ENCODE measurements at places on chromosomes 3 and 15.
A peak's percentile ranks its signal among the peaks of the same experiment; 100 is the strongest.

DNA sequence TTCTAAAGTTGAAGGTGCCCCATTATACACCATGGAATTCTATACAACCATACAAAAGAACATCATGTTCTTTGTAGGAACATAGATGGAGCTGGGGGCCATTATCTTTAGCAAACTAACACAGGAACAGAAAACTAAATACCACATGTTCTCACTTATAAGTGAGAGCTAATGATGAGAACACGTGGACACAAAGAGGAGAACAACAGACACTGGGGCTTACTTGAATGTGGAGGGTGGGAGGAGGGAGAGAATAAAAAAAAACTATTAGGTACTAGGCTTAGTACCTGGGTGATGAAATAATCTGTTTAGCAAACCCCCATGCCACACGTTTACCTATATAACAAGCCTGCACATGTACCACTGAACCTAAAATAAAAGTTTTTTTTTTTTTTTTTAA is 342.7 kb downstream of the PLCL2 start:
- no peak for DNase-seq

DNA sequence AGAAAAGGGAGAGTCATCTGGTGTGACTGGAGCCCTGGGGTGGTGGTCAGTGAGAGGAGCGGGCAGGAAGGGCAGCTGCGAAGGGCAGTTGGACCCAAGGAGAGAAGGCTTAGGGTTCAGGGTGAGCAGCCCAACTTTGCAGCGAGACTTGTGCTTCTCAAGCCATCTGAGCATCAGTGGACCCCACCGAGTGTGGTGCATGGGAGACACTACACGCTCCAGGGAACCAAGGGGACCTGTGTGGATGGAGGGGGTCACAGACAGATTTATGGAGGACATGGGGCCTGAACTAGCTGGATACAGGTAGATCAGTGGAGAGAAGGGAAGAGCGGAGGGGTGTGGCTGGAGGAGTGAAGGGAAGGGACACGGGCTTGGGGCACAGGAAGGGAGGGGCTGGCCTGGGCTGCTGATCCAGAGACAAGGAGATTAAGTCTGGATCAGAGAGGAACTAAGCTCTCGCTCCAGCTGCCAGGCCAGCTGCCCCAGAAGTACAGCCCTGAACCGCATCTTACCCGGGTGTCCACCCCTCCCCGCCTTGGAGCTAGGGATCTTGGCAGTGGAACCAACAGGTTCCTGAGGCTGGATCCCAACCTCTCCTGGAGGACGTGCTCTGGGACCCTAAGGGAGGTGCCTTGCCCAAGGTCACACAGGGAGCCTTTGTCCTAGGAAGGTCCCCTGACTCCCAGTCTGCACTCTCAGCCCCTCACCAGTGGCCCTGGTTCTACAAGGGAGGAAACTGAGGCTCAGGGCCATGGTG is 120.5 kb downstream of the CORO2B start:
- DNase-seq: no peak

DNA sequence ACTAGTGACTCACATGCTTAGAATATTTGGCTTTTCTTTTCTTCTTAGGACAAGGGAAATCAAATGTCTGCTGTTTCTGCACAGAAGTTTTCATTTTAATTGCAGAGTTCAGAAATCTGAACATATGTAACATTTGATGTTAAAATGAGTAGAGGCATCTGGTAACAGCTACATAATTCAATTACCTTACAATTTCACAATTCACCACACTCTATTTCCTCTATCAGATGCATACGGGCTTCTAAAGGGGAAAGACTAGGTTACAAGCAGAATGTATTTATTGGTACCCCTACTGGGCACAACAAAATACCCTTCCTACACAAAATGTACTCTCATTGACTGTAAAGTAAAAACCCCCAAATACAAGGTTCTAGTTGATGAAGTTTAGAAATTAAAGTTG is 176.0 kb downstream of the SOX2 start:
- no peak for DNase-seq

GRCh38 chr3:124529826-124530571 is 200.3 kb upstream of the UMPS start:
- peak; percentile 50 for DNase-seq

GRCh38 chr3:27521179-27521871 is 37.1 kb upstream of the SLC4A7 start:
- DNase-seq: no peak

- no peak for DNase-seq
These were observed 86.3 kb downstream of the PPM1L start for GRCh38 chr3:160842021-160843005.

DNA sequence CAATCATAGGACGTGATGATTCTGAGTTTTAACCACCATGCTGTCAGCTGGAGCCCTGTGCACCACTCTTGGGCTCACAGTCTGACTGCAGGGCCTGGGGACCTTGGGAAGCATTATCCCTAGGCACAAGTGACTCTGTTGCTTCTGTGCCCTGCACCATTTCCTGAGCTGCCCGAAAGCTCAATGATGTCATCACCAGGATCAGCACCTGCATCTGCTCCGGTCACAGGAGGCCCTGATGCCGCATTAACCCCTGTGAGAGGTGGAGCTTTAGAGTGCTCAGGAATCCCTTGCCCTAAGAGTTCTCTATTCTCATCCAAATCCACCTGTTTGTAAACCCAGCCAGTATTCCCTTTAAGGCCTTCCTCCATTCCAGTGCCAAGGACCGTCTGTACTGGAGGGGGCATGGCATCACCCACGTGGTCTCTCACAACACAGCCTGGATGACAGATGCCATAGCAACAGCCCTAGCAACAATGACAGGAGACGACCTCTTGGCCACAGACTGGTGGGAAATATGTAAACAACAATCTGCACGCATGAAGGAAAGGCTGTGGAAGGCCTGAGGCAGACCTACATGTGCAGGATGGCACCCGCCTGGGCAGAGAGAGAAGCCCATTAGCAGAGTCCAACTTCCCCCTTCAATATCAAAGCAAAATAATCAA is 37.9 kb downstream of the NTRK3 start:
- no peak for DNase-seq

DNA sequence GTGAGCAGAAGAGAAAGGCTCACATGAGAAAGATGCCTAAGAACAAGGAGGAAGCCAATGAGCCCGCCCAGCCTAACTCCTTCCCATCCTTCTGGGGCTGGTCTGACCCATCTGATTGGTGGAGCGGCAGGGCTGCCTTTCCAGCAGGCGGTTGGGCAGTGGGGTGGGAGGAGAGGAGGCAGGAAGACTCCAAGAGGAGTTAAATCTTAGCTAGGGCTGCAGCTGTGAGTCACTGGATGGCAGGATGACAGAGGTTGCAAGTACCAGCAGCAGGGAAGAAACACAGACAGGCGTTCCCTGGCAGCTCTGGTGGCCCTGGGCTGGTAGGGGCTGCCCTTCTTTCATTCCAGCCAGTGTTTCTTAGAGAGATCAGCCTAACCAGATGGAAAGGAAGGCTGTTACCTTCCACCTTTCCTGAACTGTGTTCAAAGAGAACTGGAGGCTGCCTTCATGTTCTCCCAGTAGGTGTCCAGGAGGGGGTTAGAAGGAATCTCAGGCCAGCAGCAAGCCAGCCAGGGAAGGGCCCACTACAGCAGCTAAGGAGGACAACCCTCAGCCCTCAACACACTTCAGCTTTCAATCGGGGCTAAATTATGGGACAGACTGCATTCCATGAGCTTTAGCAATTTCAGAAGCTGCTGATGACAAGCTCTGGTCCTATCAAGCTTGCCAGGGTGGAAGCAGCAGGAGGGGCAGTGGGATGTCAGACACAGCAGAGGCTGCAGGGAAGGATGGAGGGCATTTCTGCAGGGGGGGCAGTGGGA is 50.3 kb downstream of the CHSY1 start:
- peak; percentile 91 for DNase-seq

GRCh38 chr3:62312201-62312600 is 61.1 kb downstream of the FEZF2 start:
- no peak for DNase-seq

GRCh38 chr3:136819731-136820679 is 1.1 kb downstream of the SLC35G2 start:
- peak; percentile 64 for DNase-seq

GRCh38 chr15:46231786-46232185 is 597.0 kb downstream of the SQOR start:
- no peak for DNase-seq

DNA sequence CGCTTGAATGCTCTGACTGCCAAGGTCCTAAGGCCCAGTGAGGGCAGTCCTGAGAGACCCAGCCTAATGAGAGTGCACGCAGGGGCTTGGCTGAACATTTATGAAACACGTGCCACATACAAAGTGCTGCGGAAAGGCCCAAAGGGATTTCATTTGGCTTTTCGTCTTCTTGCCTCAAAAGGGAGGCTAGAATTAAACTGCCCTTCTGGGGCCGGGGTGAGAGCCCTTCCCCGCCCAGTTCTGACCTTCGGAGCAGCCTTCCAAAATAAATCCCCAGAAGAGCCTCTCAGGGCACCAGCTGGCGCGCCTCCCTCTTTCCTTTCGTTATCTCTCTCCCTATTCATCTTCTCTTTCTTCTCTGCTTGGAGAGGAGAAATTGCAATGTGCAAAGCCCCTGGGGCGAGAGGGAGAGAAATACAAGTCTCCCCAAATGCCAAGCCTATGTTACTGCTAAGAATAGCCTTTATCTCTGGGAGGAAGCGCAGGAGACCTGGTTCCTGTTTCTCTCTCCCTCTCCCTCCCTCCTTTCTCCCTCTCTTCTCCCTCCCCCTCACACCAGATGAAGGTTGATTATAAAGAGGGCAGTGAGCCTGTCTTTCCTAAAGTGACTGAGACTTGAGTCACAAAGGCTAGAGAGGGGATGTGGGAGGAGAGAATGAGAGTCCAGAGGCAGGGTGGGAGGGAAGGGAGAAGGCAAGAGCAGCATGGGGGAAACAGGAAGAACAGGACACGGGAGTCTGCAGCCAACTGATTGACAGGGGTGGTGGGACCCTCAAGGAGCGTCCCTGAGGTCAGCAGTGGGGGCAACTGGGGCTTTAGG is 36.7 kb upstream of the NDUFB4 start:
- DNase-seq: peak; percentile 56

GRCh38 chr3:186382217-186382885 is 20.3 kb upstream of the DGKG start:
- DNase-seq: no peak

DNA sequence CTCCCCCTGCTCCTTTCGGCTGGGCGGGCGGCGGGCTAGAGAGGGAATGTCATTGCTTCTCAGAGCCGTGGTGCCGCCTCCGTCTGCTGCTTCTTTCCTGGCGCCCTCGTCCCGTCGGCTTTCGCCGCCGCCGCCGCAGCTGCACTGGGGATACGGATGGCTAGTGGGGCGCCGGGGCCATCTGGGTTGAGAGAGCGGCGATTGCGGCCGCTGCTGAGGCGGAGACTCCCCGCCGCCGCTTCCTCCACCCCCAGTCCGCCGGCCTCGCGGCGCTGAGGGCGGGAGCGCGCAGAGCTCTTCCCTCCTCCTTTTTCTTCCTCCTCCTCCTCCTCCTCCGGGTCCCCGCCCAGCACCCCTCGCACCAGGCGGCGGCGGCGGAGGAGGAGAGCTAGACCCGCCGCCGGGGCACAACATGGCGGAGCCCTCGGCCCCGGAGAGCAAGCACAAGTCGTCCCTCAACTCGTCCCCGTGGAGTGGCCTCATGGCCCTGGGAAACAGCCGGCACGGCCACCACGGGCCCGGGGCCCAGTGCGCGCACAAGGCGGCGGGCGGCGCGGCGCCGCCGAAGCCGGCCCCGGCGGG is at the start of gene STT3B:
STT3B (plus strand) TSS at position 339 of the 582 bp plus-strand sequence; CDS start at position 413, 74 bp downstream.
- peak; percentile 82 for DNase-seq

GRCh38 chr3:127065138-127065427 is 82.2 kb downstream of the PLXNA1 start:
- DNase-seq: no peak

- DNase-seq: no peak
These were observed 190.7 kb downstream of the TNIK start for GRCh38 chr3:171269542-171269941.

- DNase-seq: peak; percentile 12
These were observed 35.6 kb downstream of the IQSEC1 start for GRCh38 chr3:13037458-13038117.

- peak; percentile 77 for DNase-seq
These were observed 63.8 kb upstream of the ACP3 start for GRCh38 chr3:132253262-132253878.

DNA sequence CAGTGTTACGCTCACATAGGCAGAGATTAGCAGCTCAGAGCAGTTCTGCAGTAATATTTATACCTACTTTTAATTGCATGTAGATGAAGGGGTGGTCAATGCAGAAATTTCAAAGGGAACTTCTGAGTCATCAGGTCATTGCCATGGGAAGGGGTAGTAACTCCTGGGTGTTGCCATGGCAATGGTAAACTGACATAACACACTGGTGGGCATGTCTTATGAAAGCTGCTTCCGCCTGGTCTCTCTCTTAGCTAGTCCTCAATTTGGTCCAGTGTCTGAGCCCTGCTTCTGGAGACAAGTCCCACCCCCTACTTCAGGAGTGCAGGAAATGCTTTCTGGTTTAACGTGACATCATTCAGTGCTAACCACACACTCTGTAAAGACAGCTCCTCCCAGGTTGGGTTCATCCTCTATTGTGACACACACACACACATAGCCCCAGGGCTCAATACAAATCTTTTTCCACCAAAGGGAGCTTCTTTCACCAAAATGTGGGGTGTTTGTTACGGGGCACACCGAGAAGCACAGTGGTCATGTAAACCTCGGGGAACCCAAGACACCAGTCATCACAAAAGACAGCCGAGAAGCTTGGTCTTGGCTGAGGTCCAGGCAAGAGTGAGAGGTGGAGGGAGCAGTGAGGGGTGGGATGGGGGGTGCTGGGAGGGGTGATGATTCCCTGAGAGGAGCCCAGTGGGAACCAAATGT is 74.5 kb downstream of the TLE3 start:
- peak; percentile 4 for DNase-seq

Data from dermis blood vessel endothelial cell (primary cell).